H4 (cell line): ENCODE measurements at places on chromosomes 16 and 17. TPM values are rescaled to one million over a fixed set of nuclear protein-coding genes. Genes with fewer than 3 reads are reported as not detected.

- DNase-seq, result no peak
These were observed 10.8 kb downstream of the ZG16B start for GRCh38 chr16:2840914-2841313.

DNA sequence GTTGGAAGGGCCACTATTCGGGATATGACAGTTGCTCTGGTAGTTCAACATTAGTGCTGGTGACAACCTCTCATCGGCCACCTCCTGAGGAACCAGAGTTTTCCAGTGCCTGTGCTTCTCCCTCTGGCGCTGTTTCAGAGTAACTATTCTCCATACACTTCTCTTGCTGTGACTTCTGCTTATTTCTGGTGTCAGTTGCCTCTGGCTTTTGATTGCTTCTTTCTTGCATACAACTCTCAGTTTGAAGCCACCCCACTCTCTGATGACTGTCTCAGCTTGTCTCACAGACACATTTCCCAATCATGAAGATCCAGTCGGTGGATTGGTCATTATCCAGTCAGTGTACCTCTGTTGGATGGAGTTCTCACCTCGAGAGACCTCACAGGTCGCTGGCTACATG is 3.4 kb upstream of the TM4SF5 start:
- DNase-seq, result no peak

- no peak for DNase-seq
These were observed at the start of gene C16orf82 for GRCh38 chr16:27066668-27067537. TSS of gene C16orf82 (plus strand) at chr16:27066927.

- no peak for DNase-seq
These were observed 28.9 kb upstream of the CCL2 start for GRCh38 chr17:34226011-34226743.

GRCh38 chr17:1485423-1486376 is 6.8 kb downstream of the MYO1C start:
- no peak for DNase-seq

DNA sequence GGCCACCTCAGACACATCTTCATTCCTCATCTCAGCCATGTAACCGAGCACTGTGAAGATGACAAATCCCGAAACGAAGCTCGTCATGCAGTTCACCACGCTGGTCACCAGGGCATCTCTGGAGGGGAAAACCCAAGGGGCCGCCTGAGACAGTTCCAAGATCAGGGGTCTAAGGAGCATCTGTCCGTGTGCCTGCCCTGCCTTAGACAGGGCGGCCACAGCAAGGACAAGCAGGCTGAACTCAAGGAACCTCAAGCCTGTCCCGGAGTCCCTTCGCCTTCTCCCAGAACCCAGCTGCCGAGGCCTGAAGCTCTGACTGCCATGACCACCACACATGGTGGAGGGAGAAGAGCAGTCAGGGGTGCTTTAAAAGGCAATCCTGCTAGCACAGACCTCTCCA is 22.7 kb downstream of the SLC6A4 start:
- DNase-seq, result no peak

GRCh38 chr16:28261942-28262341 is 30.4 kb upstream of the SBK1 start:
- DNase-seq, result no peak

DNA sequence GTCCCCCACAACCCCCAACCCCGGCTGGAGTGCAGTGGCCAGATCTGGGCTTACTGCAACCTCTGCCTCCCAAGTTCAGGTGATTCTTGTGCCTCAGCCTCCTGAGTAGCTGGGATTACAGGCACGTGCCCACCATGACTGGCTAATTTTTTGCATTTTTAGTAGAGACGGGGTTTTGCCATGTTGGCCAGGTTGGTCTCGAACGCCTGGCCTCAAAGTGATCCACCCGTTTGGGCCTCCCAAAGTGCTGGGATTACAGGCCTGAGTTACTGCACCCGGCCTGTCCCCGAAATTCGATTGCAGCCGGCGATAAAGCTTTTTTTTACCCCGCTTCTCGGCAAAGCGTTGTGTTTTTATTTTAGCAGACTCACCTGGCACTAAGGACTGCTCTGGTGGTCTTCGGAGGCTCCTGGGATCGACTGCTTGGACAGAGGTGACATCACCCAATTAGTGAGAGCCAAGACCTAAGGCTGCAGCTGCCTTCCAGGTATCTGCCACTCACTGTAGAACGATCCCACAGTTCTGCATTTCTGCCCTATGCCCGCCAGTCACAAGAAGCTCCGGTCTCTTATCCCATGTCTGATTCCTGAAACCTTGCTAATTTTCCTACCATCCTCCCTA is 82.2 kb upstream of the ARL4D start:
- no peak for DNase-seq

Gene ADAD2
- total RNA-seq, result not detected in 2 replicates

- no peak for DNase-seq
These were observed 221.8 kb upstream of the IRX3 start for GRCh38 chr16:54508351-54508750.

Gene SULT1A1
- 50.4 and 51.9 TPM in 2 replicates for total RNA-seq
